Stomach (tissue), 19 donors: ENCODE measurements at places on chromosomes 5 and 9. TPM values are rescaled to one million over a fixed set of nuclear protein-coding genes. Genes with fewer than 3 reads are reported as not detected.

The ACOT12 gene
- total RNA-seq: not detected

The PCDHA11 gene
- total RNA-seq: not detected

The EQTN gene
- 1.0 TPM for total RNA-seq

The CCL27 gene
- total RNA-seq: not detected

The PLCXD3 gene
- total RNA-seq: 2.9 TPM

The CDC20B gene
- total RNA-seq: not detected

The IRX1 gene
- not detected for total RNA-seq

The NIM1K gene
- total RNA-seq: 3.5 TPM

The IL13 gene
- 0.55 TPM for total RNA-seq

DNA sequence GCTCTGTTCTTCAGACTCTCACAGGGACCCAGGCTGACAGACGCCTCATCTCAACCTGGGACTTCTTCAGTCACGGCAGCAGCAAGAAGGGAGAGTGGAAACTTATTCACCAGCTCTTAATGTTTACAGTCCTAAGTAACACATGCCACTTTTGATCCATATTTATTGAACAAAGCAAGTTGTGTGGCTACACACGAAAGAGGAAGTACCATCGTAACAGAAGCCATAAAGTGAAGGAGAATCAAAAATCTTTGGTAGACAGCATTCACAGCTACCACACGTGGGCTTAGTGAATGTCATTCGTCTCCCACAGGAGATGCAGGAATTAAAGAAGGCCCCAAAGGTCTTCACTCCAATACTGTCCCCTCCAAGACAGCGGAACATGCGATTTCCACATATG lies 582.6 kb downstream of the CETN3 start:
- no peak for DNase-seq

GRCh38 chr5:35316611-35317274 lies 86.5 kb upstream of the PRLR start:
- no peak for DNase-seq

DNA sequence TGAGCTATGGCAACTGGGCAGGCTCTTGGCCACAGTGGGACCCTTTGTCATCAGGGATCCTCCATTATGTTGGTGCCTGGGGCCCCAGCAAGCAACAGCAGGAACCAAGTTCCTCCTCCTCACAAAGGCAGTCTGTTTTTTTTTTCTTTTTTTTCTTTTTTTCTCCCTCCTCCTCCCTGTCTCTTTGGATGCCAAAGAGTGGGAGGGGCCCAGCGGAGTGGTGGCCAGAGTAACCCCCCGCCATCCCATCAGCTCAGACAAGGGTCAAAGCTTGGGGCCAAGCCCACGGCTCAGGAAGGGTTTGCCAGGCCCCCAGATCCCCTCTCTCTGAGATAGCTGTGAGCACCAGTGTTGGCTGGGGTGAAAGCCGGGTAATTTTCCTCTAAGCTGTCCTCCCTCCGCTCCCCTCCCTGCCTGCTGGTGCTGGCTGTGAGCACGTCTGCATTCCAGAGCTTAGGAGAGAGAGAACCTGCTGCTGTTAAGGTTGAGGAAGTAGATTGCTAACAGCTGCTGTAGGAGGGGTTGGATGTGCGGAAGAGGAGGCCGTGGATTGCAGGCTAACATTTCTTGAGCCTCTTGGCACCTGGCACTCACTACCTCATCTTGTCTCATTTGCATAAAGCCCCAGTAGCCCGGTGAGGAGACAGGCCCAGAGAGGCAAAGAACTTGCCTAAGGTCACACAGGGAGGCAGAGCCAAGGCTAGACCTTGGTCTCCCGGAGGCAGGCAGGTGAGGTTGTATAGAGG lies 21.2 kb downstream of the GSN start:
- DNase-seq: peak; percentile 69

- DNase-seq: no peak
Measured at GRCh38 chr5:158606233-158606632, 493.5 kb downstream of the EBF1 start.

- no peak for DNase-seq
Measured at GRCh38 chr5:179954434-179954833, 46.7 kb upstream of the TBC1D9B start.

GRCh38 chr5:110854200-110854599 lies 115.4 kb downstream of the SLC25A46 start:
- DNase-seq: no peak

DNA sequence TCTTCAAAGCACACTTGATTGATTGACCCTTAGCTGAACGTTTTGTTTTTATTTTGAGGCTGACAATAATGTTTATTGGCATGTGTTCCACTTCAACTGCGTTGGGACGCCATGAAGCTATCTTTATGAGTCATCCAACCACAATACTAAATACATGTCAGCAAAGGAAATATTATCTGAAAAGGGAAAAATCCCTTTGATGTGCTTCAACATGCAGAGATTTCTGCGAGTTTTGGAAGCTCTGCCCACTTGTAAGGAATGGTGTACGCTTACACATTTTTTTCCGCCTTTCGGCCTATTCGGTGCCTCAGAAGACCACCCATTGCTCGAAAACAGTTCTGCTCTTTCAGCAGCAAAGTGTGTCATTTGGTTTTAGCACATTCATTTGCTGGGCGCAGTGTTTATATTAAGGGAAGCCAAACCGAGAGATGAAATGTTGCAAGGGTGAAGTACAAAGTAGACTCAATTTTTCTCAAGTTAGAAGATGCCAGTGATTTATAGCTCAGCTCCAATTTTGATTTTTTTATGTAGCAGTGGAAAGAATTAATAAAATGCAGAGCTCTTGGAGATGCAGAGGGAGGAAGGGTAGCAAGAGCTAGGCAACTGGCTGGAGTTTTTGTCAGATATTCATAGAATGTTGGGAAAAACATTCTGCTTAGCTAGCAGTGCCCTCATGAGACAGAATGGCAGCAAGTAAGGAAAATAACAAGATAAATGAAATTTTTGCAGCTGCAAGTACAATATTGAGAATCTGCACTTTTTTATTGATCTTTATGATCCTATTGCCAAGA lies 68.9 kb downstream of the PRDM6 start:
- DNase-seq: no peak
